Prostate gland (tissue), 2 donors: ENCODE measurements at places on chromosomes 16 and 17.

- DNase-seq = no peak
These were observed 30.2 kb downstream of the TENT4B start for GRCh38 chr16:50183316-50183715.

DNA sequence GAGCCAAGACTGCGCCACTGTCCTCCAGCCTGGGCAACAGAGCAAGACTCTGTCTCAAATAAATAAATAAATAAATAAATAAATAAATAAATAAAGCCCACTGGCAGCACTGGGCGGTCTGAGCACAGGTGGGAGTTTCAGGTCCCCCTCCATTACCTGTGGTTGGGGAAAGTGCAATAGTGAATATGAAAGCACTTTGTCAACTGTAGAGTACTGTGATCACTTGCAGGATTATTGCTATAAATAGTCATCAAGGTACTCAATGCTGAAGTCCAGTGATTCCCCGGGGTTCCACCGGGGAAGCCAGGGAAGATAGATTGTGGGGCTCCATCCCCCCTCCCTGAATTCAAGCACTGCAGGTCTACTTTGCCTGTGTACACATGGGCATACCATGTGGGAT, 42.7 kb upstream of the CPNE2 start:
- DNase-seq = no peak

DNA sequence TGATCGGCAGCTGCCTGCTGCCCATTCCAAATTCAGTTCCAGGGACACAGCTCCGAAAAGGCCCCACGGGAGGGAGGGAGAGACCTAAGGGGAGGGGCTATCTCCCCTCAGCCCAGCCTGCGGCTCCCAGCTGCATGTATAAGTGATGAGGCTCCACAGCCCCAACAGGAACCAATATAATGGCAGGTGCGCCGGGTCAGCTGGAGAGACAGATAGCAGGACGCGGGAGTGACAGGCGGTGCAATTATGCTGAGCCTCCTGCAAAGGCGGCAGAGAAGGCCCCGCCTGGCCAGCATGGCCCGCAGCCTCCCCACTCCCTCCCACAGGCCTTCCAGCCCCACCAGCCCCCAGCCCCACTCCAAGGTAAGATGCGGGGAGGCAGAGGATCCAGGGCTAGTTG, 8.1 kb upstream of the C1QL1 start:
- no peak for DNase-seq

DNA sequence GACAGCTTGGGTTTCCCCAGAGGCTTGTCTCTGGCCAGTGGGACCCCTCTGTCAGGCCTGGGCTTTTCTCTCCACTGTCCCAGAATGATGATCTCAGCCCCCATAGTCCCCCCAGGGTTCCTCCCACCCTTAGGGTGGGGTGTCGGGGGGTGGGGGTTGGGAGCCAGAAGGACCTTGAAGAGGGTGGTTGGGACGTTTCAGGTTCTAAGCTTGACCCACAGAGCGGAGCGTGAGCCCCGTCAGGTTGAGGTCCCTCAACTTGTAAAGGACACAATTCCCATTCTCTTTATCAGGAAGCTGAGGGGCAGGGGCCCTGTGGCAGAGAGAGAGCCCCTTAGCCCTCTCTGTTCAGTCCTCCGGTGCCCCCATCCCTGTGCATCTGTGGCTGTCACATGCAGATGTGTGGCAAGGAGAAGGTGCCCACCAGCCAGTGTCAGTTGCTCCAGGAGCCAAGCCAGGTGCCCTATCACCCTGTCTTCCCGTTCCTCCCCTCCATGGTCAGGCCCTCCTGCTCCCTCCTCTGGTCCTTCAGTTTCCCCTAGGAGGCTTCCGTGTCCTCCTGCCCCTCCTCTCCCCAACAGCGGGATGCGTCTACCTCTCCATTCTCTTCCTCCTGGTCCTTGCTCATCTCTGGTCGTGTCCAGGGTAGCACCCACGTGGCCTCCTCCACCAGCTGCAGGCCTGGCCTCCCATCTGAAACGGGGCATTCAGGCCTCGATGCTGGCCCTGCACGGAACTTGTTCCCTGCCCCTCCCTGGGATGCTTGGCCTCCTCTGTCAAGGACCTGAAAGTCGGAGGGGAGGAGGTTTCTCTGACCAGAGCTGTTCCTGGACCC, 1.5 kb upstream of the NTN3 start:
- no peak for DNase-seq

DNA sequence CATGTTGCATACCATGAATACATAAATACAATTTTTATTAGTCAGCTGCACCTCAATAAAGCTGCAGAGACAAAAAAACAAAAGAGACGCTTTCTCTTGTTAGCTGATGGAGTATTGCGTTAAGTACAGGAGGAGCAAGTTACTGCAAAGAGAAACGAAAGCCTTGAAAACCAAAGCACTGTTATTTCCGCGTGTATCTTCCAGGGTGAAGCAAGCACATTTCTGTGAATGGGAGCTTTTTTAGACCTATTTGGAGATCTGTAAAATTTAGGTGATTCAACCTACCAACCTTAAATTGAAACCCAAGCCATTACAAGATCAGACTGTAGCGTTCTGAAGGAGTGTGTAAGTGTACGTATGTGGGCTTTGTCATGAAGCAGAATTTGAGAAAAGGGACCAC, 390.4 kb downstream of the SOX9 start:
- DNase-seq = no peak

- DNase-seq = no peak
These were observed 134.0 kb downstream of the MYO1D start for GRCh38 chr17:32742681-32743538.

- no peak for DNase-seq
These were observed 93.5 kb downstream of the CACNG1 start for GRCh38 chr17:67137860-67138259.

GRCh38 chr17:80990921-80991644, 558 bp upstream of the CHMP6 start:
- DNase-seq = no peak

DNA sequence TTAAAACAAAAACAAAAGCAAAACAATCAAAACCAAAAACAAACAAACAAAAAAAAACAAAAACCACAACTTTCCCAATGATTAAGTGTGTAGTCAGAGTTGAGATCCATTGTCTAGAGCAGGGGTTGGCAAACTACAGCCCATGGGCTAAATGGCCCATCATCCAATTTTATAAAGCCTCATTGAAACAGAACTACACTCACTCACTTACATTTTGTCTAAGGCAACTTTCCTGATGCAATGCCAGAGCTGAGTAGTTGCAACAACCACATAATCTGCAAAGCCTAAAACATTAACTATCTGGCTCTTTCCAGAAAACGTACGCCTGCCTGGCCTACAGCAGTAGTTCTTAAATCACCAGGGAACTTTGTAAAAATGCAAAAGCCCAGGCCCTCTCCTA, 124.1 kb downstream of the SOX9 start:
- DNase-seq = no peak
